DMS79 treated with DMSO at 0.1 percent for 48 hours (cell line): ENCODE measurements at places on chromosomes 7 and 10.

- no peak for DNase-seq
Measured at GRCh38 chr10:124558339-124559321, 97.0 kb downstream of the LHPP start.

DNA sequence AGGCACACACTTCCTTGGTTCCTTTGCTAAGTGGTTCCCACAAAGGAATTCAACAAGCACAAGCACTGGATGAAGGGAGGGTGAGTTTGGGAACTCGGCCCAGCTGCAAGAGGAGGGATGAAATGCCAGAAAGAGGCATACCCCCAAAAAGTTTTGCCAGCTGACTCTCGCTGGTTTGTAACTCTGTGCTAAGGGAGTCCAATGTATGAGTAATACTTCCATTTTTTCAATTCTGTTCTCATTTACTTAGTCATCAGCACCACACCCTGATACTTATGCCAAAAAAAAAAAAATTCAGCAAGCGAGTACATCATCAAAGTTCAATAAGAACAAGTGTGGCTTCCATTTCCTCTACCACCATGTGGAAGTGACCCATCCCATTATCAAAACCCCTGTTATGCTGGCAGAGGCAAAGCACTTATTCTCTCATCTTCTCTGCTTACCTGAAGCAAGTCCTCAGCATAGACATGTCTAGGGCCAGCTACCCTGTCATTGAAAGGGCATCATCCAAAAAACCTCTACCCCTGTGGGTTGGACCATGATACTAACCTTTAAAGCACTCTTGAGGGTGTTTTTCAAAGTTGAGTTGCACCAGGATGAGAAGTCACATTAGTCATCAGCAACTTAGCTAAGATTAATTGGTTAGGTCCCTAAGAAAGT is 6.9 kb upstream of the HYCC1 start:
- no peak for DNase-seq

DNA sequence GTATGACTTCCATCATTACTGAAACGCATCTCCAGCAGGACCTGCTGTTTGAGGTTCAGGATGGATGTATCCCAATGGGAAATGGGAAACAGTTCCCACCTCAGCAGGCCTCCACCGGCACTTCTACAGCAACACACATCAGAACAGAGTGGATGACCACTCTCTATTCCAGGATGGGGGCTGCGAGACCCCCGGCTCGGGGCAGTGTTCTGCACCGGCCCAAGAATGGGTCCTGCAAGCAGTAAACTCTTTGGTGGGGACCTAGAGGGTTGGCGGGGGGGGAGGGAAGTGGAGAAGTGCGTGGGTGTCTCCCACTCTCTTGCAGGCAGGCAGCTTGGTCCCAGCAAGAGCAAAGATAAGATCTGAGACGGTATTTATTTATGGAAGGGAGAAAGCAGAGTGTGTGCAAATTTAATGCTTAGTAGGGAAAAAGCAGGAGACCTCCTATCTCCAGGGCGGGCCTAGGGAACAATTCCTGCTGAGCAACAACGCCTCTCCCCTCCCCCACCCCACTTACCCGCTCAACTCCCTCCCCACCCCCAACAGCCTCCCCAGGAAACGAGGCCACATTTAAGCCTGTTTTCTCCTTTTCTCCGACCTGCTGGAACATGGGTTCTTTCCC is 4.0 kb downstream of the SFMBT2 start:
- no peak for DNase-seq

GRCh38 chr10:117249493-117250093 is 8.7 kb downstream of the SLC18A2 start:
- no peak for DNase-seq

GRCh38 chr7:66880053-66880452 is 41.0 kb upstream of the TMEM248 start:
- no peak for DNase-seq

DNA sequence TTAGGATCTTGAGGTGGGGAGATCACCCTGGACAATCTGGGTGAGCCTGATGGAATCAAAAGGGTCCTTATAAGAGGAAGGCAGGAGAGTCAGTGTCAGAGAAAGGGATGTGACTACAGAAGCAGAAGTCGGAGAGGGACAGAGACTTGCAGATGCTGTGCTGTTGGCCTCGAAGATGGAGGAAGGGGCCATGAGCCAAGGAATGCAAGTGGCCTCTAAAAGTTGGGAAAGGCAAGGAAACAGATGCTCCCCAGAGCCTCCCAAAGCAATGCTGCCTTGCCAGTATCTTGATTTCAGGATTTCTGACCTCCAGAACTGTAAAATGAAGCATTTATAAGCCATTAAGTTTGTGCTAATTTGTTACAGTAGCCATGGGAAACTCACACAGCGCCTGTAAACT is 165.2 kb downstream of the FANK1 start:
- no peak for DNase-seq

DNA sequence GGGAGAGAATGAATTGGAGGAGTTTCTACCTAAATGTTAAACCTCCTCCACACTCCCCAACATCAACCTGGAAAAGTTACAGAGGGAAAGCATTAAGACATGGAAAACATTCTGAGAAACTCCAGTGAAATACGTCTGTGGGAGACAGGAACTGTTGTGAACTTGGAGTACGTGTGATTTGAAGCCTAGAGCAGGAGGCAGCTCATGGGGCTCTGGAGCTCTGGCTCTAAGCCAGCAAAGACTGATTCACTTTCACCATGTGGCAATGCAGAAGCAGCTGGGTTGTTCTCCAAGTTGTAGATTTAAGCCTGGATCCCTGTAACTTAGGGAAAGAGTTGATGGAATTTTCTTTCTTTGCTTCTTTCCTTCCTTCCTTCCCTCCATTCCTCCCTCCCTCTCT is 503.2 kb downstream of the NRG3 start:
- no peak for DNase-seq

DNA sequence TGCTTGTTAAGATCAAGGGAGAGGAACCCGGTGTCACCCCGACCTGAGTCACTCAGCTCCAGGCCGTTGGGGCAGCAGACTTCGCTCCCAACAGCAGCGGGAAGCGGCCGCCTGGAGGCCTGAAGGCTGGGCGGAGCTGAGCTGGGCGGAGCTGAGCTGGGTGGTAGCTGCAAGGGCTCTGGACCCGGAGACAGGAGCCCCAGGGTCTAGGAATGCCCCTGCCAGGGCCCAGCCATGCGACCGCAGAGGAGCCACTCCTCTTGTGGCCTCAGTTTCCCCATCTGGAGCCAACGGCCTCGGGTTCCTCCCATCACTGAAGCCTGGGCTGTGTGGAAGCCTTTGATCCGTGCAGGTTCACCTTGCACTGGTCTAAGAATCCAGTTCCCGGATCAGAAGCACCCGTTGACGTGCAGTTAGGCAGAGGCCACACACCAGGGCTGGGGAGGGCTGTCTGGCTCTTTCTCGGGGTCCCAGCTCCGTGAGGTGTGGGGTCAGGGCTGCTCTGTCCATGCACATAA is 21.9 kb upstream of the DPYSL4 start:
- DNase-seq, result no peak

GRCh38 chr10:85510682-85511081 is 855.9 kb downstream of the GRID1 start:
- DNase-seq, result no peak

DNA sequence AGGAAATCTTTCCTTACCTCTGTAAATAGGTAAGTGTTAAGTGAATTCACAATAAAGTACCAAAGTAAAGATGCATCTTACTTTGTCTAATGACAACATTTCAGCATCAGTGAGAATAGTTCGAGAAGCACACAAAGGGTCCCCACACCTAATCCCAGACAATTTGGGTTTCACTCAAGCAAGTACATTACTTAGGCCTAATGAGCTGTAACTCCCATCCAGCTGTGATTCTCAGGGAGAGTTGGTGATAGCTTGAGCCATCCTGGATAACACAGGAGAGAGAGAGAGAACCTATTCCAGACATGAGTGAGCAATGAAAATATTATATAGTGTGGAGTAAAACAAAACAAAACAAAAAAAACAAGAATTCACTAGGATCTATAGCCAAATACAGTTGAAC is 149.1 kb upstream of the NRG3 start:
- no peak for DNase-seq

DNA sequence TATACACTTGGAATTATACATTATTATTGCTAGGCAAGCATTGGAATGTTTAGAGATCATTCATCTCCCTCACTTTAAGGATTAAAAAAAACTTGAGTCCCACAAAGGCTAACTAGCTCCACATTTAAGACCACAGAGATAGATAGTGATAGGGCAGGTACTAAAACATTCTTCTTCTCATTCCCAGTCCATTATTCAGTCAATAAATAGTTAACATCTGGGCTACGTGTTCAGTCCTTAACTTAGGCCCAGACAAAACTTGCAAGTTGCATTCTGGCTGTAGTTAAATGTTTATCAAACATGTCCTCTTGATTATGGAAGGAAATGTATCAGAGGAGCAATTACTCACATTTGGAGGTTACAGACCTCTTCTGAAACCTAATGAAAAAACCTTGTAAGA is 2.4 kb downstream of the GNG11 start:
- no peak for DNase-seq

GRCh38 chr7:5083311-5083711 is 37.7 kb downstream of the RBAK start:
- no peak for DNase-seq

- DNase-seq, result no peak
Measured at GRCh38 chr10:132178046-132178445, 8.7 kb upstream of the DPYSL4 start.

DNA sequence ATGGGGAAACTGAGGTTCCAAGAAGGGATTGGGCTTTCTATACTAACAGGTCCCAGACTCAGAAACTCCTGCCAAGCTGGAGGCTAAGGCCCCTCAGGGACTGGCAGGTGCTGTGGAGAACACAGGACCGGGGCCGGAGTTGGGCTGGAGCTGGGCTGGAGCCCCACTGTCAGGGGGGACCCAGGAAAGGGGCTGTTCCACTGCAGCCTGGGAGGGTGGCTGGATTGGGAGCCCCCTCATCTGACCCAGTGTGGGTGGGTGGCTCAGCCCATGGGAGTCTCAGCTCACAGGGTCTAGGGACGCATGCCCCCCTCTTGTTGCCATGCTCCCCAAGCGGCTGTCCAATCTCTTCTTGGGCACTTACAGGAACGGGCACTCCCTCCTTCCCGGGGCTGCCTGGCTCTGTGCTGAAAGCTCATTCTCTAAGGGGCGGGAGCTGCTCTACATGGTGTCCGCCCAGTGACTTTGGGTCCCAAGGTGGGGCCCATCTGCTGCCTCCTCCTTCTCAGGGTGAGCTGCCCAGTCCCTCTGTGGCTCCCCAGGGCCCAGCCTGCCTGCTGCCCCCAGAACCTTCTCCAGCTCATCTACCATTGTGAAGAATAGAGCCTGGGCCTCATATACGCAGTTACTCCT is 126.5 kb downstream of the MYL10 start:
- DNase-seq, result no peak

DNA sequence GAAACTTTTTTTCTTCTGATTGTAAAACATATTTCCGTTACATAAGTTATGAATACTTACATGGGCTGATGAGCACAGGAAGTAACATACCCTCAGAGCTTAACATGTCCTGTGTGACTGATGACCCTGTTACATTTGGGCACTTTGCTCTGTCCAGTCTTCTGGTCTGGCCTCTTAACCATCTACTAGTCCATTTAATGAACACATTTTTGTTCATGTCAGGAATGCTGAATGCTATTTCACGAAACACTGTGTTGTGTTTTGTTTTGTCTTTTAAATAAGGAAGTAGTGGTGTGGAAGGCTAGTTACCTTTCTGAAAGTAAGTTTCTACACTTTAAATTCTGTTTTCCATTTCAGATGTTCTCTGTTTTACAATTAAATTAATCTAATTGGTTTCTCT is 77.7 kb downstream of the RBM33 start:
- no peak for DNase-seq

GRCh38 chr7:158382363-158383254 is 205.0 kb downstream of the PTPRN2 start:
- DNase-seq, result no peak

DNA sequence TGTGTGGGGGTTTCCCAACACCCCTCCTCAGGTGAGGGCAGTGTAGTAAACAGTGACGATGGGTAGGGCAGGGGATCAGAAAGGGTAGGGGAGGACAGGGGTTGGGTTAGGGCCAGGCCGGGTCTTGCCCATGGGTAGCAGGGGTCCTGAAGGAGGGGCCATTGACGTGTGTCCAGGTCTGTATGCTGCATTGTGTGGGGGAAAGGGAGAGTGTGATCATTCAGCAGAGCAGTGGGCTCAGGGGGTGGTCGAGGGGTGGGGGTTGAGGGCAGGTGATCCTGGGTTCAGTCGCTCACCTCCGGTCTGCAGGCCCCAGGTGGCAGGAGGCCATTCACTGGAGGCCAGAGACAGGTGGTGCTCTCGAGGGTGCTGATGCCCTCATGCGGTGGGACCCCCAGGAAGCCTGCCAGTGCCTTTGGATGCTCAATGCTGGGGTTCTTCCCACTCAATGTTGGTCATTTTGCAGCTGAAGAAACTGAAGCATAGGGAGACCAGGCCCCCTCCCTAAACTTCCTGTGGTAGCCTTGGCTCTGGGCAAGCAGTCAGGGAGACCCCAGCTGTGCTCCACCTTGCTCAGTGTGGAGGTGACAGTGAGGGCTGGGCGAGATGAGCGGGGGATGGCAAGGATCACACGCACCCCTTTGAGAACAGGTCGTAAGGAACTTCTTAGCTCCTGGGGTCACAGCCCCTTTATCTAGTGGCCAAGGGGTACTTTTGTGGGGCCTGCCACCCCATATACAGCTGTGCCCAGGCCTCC is 48.8 kb upstream of the CAMK2B start:
- no peak for DNase-seq

GRCh38 chr10:128642502-128642901 is 516.3 kb upstream of the MKI67 start:
- no peak for DNase-seq

DNA sequence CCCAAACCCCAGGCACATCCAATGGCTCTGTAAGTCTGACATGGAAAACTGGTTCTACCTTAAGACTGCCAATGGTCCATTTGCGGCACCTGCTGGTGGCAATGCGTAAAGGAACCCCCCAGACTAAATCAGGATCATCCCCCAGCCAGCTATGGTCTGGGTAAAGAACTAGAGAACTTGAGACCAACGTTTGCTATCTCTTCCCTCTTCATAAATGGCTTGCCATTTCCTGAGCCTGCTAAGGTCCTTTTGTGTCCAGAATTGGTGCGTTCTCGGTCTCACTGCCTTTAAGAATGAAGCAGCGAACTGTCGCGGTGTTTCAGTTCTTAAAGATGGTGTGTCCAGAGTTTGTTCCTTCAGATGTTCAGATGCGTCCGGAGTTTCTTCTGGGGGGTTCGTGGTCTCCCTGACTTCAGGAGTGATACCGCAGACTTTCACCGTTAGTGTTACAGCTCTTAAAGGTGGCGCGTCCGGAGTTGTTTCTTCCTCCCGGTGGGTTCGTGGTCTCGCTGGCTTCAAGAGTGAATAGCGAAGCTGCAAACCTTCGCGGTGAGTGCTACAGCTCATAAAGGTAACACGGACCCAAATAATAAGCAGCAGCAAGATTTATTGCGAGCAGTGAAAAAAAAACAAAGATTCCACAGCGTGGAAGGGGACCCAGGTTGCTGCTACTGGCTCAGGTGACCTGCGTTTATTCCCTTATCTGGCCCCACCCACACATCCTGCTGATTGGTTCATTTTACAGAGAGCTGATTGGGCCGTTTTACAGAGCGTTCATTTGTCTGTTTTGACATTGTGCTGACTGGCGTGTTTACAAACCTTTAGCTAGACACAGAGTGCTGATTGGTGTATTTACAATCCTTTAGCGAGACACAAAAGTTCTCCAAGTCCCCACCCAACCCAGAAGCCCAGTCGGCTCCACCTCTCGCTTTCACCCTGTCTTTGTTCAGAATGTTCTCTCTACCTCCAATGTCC is 95.4 kb downstream of the ELMO1 start:
- DNase-seq, result no peak
